ENCODE measurements at places on chromosomes 2 and 18. TPM values are rescaled to one million over a fixed set of nuclear protein-coding genes. Genes with fewer than 3 reads are reported as not detected.

DNA sequence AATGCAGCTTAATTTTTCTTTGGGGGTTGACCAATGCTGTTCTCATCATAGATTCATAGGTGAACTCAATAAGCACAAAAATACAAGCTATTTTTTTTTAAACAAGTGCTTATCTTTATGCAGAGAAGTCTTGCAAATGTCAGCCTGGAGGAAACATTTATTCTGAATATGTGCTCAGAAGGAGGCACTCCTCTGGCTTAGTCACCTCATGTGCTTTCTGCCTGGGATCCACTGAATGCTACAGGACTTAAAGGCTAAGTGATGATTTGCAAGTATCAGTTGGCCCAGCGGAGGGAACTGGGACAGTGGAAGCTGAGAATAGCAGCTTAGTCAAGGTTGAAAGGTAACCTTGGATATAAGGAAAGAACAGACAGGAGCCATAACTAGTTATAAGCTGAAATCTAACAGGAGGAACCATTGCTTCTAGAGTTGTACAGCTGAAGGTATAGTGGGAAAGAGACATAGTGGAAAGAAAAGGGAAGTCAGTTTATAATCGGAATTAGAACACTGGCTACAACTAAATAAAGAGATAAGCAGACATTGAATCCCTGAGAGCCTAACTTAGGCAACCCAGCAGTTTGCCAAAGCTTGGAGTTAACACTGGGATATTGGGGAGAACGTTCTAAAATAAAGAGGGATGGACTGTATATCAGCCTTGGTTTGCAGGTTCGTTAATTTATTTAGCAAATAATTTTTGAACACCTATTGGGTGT is 488.7 kb downstream of the SUCLG1 start:
- no peaks in the 10 kb centered on the region for H3K36me3 ChIP-seq
- no peak for DNase-seq
- no peaks in the 10 kb centered on the region for H3K4me1 ChIP-seq
- no peak overlapping the region for H3K27ac ChIP-seq
- H3K4me3 ChIP-seq: no peak overlapping the region
- H3K27me3 ChIP-seq: no peaks in the 10 kb centered on the region

The RAB17 gene
- total RNA-seq: not detected

DNA sequence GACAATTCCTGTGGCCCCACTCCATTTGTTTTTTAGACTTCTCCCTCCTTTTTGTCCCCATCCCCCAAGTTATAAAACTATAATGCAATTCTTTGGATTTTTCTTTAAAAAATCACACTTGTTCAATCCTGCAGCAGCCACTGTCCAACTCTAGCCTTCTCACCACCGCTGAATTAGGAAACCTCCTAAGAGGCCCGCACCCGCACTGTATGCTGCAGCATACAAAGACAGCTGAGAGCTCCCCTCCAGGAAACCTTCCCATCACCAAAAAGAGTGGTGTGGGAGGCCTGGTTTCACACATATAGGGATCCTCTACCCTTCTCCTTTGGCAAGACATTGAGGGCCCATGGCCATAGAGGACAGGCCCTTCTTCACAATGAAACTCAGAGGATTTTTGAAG is 2.9 kb downstream of the PCGF1 start:
- peaks cover 48% of the 10 kb centered on the region for H3K27me3 ChIP-seq
- DNase-seq: peak; percentile 39
- H3K27ac ChIP-seq: no peak overlapping the region
- peaks cover 75% of the 10 kb centered on the region for H3K4me1 ChIP-seq
- H3K36me3 ChIP-seq: peaks cover 23% of the 10 kb centered on the region

The REG1B gene
- not detected for total RNA-seq

DNA sequence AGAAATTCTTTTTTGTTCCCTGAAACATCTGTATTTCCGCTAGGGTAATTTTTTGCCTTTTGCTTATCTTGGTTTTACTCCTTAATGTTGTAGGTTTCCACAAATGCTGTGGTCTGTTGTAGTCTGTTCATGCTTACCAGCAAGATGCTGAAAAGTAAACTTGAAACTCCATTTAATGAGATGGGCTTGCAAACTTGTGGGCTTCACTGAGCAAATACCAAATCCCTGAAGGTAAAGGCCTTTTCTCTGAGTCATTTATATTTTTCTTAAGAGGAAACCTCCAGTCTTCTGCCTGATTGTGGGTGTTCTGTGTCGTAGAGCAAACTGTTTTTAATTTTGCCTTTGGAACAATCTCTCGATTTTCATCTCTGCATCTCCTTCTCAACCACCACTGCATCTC is 9.3 kb downstream of the SP140 start:
- H3K27me3 ChIP-seq: no peaks in the 10 kb centered on the region
- no peak for DNase-seq
- H3K4me3 ChIP-seq: no peak overlapping the region
- H3K36me3 ChIP-seq: peaks cover 12% of the 10 kb centered on the region
- no peak overlapping the region for H3K27ac ChIP-seq

GRCh38 chr2:31642707-31643106 is 62.0 kb upstream of the SRD5A2 start:
- H3K36me3 ChIP-seq: no peaks in the 10 kb centered on the region
- H3K4me1 ChIP-seq: no peaks in the 10 kb centered on the region
- H3K4me3 ChIP-seq: no peak overlapping the region
- no peaks in the 10 kb centered on the region for H3K27me3 ChIP-seq
- H3K27ac ChIP-seq: no peak overlapping the region
